Activated gamma-delta T cell treated with anti-CD3 and anti-CD28 coated beads, Interleukin-2, amount 50 U/mL, for 16 hours (primary cell): ENCODE measurements at places on chromosomes 5 and 9.
A peak's percentile ranks its signal among the peaks of the same experiment; 100 is the strongest.

DNA sequence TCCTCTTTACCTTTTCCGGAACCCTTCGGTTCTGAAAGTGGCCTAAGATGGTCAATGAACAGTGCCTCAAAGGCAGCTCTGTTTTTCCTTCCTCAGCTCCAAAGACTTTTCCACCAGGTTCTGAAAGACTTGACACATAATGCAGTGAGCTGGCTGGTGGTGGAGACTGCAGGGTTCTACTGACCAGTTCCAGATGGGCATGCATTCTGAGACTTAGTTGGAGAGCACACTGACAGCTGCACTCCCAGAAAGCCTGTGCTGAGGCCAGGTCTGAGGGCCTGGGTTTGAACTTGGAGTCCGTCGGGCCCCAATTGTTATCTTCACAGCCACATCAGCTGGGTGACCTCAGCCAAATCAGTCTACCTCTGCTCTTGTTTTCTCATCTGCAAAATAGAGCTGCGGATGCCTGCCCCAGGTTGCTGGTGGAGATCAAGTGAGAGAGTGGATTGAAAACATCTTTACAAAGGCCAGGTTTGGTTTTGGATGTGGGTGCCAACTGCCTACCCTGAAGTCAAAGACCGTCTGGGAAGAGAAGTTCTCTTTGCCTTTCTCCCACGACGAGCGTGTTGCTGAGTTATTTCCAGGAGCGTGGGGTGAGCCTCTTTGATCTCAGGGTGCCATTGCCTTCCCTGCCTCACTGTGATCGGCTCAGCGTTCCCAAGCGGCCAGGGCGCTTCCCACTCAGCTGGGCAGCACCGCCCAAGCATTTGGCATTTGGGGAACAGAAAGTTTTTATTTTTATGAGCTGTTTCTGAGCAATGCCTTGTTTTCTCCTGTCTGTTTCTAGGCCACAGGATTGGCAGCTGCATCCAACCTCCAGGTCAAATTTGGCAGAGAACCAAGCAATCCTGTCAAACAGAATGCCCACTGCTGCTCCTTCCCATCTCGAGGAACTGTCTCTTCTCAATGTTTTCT is 54.9 kb downstream of the RAD23B start:
- no peak for DNase-seq

- no peak for DNase-seq
These were observed 564.7 kb downstream of the CDH10 start for GRCh38 chr5:24080046-24080445.

GRCh38 chr5:173499471-173500212 is 116.8 kb downstream of the BOD1 start:
- no peak for DNase-seq

DNA sequence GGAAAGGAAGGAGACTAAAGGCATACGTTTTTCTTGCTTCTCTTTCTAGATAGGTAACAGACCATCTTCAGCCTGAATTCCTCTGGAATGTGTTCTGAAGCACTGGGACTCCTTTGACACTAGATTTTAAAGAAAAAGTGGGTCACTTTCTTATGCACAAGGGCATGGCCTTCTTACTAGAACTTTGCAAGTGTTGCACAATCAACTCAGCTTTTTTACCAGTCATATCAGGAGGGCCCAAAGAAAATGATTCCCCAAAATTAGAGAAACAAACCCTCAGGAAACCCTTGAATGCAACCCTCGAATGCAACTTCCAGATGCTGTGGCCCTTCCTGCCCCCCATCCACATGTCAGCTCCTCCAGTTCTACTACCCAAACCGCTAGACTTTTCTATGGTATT is 93.9 kb downstream of the YTHDC2 start:
- DNase-seq = no peak

DNA sequence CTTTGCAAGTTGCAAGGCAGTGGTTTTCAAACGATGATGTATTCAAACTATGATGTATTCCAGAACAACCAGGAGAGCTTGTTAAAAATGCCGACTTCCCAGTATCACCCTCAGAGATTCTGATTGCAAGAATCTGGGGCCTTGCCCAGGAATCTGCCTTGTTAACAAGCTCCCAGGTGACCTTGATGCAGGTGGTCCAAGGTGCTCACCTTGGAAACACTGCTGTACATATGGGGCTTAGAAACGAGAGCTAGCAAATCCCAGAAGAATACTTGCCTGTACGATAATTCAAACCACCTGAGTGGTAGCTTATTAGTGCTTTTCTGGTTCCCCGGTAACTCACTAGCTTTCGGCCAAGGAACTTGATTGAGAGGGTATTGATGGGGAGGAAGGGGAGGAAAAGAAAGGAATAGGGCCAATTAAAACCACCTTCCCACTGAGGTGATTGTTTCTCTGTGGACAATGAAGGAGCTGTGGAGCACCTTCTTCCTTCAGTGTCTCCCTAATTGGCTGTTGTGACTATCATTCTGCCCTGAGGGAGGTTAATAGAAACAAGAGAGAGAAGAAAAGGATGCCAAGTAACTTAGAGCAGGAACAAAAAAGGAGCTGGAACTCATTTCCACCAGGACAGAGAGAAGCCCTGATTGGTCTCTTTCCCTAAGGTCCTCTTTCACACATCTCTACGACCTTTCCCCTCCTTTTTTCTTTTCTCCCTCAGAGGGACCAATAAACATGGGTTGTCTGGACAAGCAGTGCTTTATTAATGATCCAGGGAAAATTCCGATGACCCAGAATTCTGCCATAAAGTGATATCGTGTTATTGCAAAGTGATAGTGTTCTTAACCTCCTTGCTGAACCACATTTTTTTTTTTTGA is 218.8 kb downstream of the TMEM167A start:
- no peak for DNase-seq

GRCh38 chr5:129096382-129096991 is 1.9 kb downstream of the ISOC1 start:
- DNase-seq = no peak

DNA sequence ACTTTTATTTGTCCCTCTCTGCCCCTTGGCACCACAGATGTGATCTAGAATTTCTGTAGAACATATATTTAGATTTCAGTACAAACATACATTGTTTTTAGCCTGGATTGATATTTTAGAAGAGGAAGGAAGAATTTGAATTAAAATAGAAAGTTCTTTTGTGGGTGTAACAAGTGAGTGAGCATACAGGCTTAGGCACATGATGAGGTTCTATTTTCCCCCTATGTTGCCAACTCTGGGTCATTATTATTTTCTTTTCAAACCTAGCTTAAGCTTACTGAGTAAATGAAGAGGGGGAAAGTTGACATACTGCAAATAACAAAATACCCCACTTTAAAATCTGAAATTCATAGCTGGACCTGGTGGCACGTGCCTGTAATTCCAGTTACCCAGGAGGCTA is 102.9 kb downstream of the GCNT1 start:
- DNase-seq = no peak

DNA sequence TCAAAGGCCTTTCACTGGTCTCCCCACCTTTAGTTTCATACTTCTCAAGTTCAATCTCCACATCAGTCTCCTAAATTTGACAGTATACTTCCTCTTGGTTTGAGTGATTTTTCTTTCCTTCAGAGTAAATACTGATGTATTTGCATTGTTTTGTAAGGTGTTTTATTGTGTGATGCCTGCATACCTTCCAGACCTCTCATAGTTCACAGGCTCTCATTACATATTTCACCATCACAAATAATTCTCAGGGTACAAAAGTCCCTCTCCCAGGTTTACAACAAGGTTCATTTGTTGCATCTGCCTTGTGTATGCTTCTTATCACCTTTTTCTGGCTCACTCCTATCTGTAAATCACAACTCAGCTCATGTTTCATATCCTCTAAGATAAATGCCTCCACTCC is 22.2 kb upstream of the TUSC1 start:
- DNase-seq = no peak

DNA sequence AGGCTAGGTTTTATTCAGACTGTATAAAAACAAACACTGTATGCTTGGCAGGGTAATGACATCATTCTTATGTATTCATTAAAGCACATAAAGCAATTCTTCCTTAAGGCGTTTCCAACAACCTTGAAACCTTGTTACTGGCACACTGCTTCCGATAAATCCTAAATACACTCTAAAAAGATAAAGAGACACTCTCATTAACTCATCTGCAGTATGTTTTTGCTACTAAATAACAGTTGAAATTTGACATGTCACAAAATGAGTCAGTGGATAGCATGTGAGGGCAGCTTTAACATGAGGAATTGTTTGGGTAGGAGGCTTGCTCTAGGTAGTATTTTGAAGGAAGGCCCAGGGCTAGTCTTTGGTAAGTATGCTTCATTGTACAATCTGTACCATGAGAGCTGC is 13.7 kb downstream of the YIPF5 start:
- DNase-seq = no peak

DNA sequence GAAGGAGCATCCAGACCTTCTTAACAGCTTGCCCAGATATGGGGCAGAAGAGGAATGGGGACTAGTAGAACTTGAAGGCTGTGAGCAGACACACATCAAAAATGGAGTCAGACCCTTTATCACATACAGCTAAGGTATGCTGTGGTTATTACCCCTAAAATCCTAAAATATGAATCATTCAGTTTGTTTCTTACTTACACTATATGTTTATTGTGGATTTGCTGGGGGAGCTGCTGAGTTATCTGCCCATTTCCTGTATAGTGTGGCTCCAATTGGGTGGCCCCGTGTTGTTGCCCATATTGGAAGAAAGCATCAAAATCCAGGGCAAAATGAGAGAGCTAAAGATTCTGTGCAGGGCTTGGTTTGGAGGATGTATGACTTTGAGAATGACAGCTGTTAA is 56.9 kb downstream of the AP3S1 start:
- DNase-seq = no peak

DNA sequence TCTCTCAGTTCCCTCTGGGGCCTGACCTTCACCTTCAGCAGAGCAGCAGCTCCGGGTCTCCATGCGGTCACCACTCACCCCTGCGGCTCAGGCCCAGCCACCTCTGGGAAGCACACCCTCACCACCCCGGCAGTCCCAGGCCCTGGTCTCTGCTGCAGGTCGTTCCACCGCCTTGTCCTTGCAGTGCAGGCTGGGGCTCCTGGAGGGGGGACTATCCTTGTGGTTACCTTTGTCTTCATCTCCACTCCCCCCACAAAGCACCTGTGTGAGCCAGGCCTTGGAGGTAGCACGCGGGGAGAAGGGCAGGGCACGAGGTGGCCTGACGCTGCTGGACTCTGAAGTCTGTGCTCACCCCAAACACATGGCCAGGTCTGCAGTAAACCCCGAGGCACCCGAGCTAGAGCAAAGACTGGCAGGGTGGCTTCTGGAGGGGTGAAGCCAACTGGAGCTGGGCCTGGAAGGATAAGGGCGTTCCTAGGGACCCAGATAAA is 33.2 kb upstream of the RXRA start:
- DNase-seq = no peak

- DNase-seq = no peak
These were observed 1740.1 kb upstream of the WWC1 start for GRCh38 chr5:166551384-166551783.

GRCh38 chr5:91928754-91929521 is 545.8 kb upstream of the ARRDC3 start:
- DNase-seq = no peak

GRCh38 chr5:110054240-110054639 is 364.5 kb downstream of the MAN2A1 start:
- DNase-seq = peak; percentile 56

- no peak for DNase-seq
These were observed 15.2 kb upstream of the LHX3 start for GRCh38 chr9:136220017-136220729.

GRCh38 chr5:135110785-135111596 is 77.0 kb upstream of the PITX1 start:
- DNase-seq = no peak

- no peak for DNase-seq
These were observed 156.2 kb upstream of the S1PR3 start for GRCh38 chr9:88835038-88835466.

GRCh38 chr9:8826281-8826680 is 1026.7 kb upstream of the DMAC1 start:
- DNase-seq = no peak

GRCh38 chr9:113901221-113901688 is 25.1 kb downstream of the ZNF618 start:
- no peak for DNase-seq

DNA sequence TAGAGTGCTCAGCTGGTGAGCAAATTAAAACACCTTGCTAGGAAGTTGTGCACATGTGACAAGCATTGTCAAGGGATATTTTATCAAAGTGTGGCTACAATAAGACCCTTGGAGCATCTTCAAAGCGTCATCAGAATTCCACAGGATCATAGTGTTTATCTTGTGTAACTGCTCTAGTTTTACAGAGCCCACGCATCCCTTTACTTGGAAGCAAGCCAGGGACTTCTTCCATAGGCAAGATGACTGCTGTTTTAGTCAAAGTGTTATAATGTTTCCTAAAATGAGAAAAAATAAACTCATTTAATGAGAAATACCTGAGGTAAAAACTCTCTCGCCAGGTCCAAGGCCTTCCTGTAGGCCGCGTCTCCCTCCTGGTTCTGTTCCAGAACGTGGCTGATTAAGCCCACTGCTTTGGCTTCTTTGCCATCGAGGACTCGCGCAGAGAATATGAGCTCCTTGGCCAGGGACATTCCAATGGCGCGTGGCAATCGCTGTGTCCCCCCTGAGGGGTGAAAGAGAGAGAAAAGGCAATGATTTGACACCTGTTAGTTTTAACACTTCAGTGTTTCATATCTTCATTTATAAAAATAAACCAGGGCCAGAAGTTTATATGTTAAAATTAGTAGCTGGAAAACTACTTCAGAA is 141.1 kb downstream of the AUH start:
- DNase-seq = no peak

- DNase-seq = no peak
These were observed 51.4 kb downstream of the CFAP77 start for GRCh38 chr9:132461281-132461896.

GRCh38 chr9:36193023-36193422 is 2.3 kb downstream of the CLTA start:
- no peak for DNase-seq

DNA sequence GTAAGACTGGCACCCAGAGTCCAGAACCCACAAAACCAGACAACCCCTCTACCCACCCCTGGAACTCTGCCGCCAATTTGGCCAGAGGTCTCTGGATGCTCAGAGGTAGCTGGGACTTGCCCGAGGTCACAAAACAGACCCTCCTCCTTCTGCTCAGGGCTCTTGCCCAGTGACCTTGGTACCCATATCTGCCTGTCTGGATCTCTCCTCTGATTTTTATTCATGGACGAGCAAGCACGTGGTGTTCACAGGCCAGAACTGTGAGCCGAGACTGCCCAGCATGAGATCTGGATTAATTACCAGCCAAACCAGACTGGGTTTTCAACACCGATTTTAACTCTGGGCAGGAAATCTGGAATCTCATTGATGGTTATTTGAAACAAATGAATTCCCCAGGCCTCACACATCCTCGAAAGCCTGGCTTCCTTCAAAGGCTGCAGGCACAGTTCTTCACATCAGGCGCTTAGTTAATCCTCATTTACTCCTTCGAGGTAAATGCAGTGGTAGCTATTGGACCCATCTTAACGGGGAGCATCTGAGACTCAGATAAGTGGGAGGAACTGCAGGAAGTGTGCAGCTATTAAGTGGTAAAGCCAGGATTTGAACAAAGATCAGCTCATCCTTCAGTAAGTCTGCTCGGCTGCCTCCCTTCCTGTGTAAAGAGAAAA is 21.4 kb downstream of the COL27A1 start:
- DNase-seq = no peak

GRCh38 chr5:72252574-72253155 is 67.4 kb downstream of the MRPS27 start:
- no peak for DNase-seq

- no peak for DNase-seq
These were observed 46.1 kb upstream of the ZBED3 start for GRCh38 chr5:77133061-77133758.
